ENCODE measurements at places on chromosomes 5 and 9. TPM values are rescaled to one million over a fixed set of nuclear protein-coding genes. Genes with fewer than 3 reads are reported as not detected.

Gene WNT8A
- total RNA-seq: not detected

Gene ADAMTS13
- total RNA-seq: 1.2 TPM

Gene IFNB1
- total RNA-seq: not detected

Gene LMX1B
- 4.5 TPM for total RNA-seq

Gene LURAP1L
- total RNA-seq: 9.6 TPM

DNA sequence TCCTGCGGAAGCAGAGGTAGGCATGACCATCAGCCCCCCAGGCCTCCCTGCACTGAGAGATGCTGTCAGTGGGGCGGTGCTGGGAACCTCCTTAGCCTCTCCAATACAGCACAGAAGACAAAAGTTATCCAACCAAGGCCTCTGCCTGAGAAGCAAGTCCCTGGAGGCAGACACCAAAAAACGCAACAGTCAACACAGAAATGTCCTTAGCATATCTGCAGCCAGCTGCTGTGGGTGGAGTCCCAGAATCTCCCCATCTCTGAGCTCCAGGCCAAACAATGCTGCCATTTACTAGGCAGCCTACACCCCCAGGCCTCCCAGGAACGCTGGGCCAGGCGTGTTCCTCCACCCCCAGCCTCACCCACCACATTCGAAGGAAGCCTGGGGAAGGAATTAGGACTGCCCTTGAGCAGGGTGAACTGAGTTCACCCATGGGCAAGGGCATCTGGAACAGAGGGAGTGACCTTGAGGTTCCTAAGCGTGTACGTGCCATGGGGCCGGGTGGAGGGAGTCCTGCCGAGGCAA lies 43.7 kb downstream of the STK10 start:
- no peaks in the 10 kb centered on the region for H3K27me3 ChIP-seq
- no peak overlapping the region for H3K27ac ChIP-seq
- no peak for DNase-seq
- H3K4me3 ChIP-seq: no peak overlapping the region

DNA sequence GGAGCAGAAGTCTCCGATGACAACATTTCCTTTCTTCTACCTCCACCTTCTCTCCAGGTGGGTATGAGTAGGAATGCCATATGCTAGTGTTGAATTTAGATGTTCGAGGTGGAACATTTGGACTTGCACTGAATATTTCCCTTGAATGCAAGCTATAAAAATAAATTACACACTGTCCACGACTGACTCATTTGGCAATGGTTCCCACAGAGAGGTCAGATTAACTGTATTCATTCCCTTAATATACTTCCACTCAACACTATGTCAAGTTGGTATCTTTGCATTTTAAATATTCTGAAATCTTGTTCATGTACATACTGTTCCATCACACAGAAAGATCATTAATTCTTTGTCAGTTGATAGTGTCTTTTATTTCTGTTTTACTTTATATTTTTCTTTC lies 222.6 kb upstream of the PIK3R1 start:
- H3K27ac ChIP-seq: no peak overlapping the region
- no peak overlapping the region for H3K4me3 ChIP-seq

- H3K4me3 ChIP-seq: no peak overlapping the region
- no peak overlapping the region for H3K27ac ChIP-seq
- H3K4me1 ChIP-seq: peaks cover 64% of the 10 kb centered on the region
- H3K27me3 ChIP-seq: no peaks in the 10 kb centered on the region
- DNase-seq: peak; percentile 69
Measured at GRCh38 chr5:139639619-139640380, 8.3 kb upstream of the CXXC5 start.

GRCh38 chr5:122385808-122386207 lies 73.8 kb downstream of the SNCAIP start:
- H3K27ac ChIP-seq: no peak overlapping the region
- no peak overlapping the region for H3K4me3 ChIP-seq
- peaks cover 3% of the 10 kb centered on the region for H3K4me1 ChIP-seq
- no peak for DNase-seq
- H3K27me3 ChIP-seq: no peaks in the 10 kb centered on the region

GRCh38 chr5:57383093-57383861 lies 99.3 kb downstream of the ACTBL2 start:
- H3K4me1 ChIP-seq: no peaks in the 10 kb centered on the region
- no peak overlapping the region for H3K4me3 ChIP-seq
- DNase-seq: no peak
- H3K27me3 ChIP-seq: no peaks in the 10 kb centered on the region
- H3K36me3 ChIP-seq: no peaks in the 10 kb centered on the region
- H3K27ac ChIP-seq: no peak overlapping the region

DNA sequence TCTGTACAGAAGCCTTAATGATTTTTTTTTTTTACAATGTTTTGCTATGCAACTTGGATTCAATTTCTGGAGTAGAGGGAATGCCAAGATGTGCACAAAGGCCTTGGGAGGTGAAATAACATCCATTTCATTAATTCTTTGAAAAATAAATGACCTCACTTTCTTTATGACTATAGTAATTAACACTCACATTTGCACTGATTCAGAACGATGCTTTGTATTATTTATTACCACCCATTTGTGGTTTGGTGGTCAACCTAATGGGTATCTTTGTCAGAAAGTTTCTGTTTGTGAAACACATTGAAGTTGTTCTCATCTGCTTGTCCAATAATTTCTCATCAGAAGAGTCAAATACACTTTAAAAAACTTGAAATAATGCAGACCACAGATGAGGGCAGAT lies 169.3 kb downstream of the NTRK2 start:
- H3K4me3 ChIP-seq: no peak overlapping the region
- no peaks in the 10 kb centered on the region for H3K27me3 ChIP-seq
- no peak for DNase-seq
- no peak overlapping the region for H3K27ac ChIP-seq
- peaks cover 27% of the 10 kb centered on the region for H3K4me1 ChIP-seq

DNA sequence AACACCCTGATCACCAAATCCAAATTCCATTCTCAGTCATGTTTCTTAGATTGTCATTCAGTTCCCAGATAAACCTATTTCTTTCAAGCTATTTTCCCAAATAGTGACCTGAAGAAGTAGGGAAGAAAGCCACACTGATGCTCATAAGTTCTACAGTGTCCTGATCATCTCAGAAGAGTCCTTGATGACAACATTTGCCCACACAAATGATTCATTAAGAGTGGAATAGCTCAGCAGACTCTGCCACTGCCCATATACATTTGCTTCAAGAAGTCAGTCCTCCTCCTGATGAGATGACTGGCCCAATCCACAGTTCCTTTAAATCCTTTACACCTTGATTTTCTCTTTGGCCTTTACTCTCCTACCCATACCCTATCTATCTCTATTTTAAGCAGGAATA lies 283.7 kb upstream of the NR4A3 start:
- H3K27me3 ChIP-seq: no peaks in the 10 kb centered on the region
- no peaks in the 10 kb centered on the region for H3K4me1 ChIP-seq
- H3K4me3 ChIP-seq: no peak overlapping the region
- H3K27ac ChIP-seq: no peak overlapping the region

Measured in suprapubic skin (tissue), 4 donors.